ENCODE measurements at places on chromosomes 11 and 22. TPM values are rescaled to one million over a fixed set of nuclear protein-coding genes. Genes with fewer than 3 reads are reported as not detected.
A peak's percentile ranks its signal among the peaks of the same experiment; 100 is the strongest.

The LAYN gene
- total RNA-seq: 10.6 TPM

DNA sequence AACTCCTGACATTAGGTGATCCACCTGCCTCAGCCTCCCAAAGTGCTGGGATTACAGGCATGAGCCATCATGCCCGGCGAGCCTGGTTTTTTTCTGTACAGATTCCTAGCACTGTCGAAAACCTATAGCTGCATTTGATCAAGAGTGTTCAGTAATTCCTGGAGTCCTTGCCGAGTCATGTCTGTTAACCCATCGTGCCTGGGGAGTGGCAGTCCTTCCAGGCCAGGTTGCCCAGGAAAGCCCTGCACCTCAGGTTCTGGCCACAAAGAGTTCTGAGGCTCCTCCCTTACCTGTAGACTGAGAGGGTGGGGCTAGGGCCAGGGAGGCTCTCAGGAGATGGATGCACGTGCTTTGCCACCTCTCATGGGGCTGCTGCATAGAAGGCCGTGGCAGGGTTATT is 17.0 kb downstream of the YDJC start:
- H3K36me3 ChIP-seq: no peaks in the 10 kb centered on the region
- H3K4me3 ChIP-seq: no peak overlapping the region
- H3K27me3 ChIP-seq: no peaks in the 10 kb centered on the region
- H3K4me1 ChIP-seq: no peaks in the 10 kb centered on the region

DNA sequence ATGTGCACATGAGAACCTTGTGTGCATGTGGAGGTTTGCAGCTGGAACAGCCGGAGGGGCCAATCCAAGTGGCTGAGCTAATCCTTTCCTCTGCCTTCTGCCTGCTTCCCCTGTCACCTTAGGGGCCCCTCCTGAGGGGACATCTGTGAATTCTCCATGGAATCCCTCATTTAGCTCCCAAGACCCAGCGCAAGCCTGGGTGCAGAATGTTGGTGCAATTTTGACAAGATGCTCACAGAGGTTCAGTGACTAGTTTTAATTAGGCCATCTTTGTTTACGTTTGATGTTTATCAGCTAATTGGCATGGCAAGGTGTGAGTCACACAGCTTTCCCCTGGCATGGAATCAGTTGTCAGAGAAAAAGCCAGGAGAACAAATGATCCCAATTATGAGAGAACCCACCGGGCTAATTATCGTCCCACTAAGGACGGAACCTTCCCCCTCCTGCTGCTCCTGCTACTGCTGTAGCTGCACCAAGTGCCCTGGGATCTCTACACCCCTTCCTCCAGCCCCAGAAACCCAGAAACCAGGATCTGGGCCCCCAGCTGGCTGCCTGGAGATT is 63.6 kb upstream of the PAX6 start:
- H3K27ac ChIP-seq: no peak overlapping the region
- H3K36me3 ChIP-seq: no peaks in the 10 kb centered on the region
- no peaks in the 10 kb centered on the region for H3K27me3 ChIP-seq
- no peak overlapping the region for H3K4me3 ChIP-seq

- H3K36me3 ChIP-seq: no peaks in the 10 kb centered on the region
- H3K4me1 ChIP-seq: no peaks in the 10 kb centered on the region
- H3K4me3 ChIP-seq: no peak overlapping the region
- no peak for DNase-seq
Observed at GRCh38 chr22:35219012-35219411, 38.3 kb upstream of the HMGXB4 start.

The C11orf97 gene
- total RNA-seq: not detected

DNA sequence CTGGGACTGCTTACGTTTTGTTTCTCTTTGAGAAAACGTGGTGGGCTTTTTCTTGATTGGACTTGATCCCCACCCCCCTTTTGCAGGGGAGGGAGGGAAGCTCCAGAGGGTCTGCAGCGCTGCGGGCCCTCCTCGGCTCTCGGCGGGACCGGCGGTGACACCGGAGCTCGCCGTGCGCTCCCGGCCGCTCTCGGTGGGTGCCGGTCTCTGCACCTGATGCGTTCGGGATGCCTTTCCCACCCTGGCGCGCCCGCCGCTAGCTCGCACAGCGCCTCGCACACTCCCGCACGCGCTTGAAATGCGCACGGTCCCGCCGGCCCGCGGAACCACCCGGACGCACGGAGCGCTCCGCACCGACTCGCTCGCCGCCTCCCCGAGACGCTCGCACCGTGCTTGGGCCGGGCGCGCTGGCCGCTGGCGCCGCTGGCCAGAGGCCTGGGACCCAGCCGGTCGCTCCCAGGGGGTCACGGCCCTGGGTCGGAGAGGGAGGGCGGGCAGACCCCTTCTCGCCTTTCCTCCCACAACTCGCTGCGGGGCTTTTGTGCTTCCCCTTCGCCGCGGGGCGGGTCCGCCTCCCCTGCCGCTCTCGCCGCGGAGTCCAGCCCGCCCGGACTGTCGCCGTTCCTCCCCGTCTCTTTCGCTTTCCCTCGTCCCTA is 1.0 kb downstream of the ZBTB16 start:
- DNase-seq: no peak
- H3K36me3 ChIP-seq: peaks cover 26% of the 10 kb centered on the region
- peaks cover 20% of the 10 kb centered on the region for H3K4me1 ChIP-seq
- H3K27me3 ChIP-seq: no peaks in the 10 kb centered on the region
- peak overlapping the region; percentile 97 for H3K4me3 ChIP-seq

DNA sequence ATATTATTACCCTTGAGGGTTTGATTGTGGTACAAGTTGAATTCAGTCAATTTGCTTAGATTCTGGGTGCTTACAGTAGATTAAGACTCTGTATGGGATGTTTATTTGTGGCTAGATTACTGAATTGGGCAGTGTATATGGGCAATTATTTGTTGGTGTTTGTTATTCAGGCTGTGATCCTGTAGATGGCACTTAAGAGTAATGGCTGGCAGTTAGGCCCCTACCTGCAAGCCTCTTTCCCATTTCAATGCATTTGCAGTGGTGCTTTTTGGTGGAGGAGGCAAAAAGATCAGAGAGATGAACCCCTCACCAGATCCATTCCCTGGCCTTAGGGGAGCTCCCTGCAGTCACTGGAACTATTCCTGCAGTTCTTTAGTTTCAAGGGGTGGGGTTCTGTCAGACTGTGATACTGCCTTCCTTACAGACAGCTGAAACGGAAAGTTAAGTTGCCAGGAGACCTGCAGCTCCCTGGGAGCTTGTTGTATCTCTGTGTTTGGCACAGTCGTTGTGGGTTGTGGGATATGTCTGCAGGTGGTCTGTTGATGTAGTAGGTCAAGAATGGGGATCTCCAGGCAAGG is 199.5 kb downstream of the AASDHPPT start:
- H3K4me3 ChIP-seq: no peak overlapping the region
- no peak for DNase-seq
- H3K36me3 ChIP-seq: no peaks in the 10 kb centered on the region
- no peaks in the 10 kb centered on the region for H3K4me1 ChIP-seq
- H3K27ac ChIP-seq: no peak overlapping the region

The OR51B4 gene
- not detected for total RNA-seq

- DNase-seq: no peak
- no peaks in the 10 kb centered on the region for H3K27me3 ChIP-seq
- H3K4me1 ChIP-seq: peaks cover 78% of the 10 kb centered on the region
- peaks cover 9% of the 10 kb centered on the region for H3K36me3 ChIP-seq
Observed at GRCh38 chr11:114079511-114080065, 20.1 kb downstream of the ZBTB16 start.

DNA sequence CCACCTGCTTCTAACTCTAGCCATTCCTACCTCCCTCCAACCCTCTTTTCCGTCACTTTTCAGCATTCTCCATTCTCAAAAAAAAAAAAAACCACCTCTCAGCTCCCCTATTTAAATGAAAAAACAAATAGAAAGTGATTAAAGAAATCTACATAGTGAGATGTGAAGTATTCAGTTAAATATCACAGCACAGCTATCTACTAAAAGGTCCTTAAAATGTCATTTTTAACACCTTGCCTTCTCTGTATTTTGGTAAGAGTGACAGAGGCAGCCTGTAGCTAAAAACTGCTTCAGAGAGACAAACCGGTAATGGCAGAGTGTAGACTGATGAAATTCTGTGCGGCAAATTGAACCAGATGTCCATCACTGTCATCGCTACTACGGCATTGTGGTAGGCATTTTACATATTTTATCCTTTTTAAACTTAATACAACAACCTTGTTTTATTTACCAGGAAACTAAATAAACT is 346 bp upstream of the ALG9 start:
- no peaks in the 10 kb centered on the region for H3K4me1 ChIP-seq
- no peak for DNase-seq
- H3K27ac ChIP-seq: peak overlapping the region; percentile 84
- H3K36me3 ChIP-seq: no peaks in the 10 kb centered on the region

DNA sequence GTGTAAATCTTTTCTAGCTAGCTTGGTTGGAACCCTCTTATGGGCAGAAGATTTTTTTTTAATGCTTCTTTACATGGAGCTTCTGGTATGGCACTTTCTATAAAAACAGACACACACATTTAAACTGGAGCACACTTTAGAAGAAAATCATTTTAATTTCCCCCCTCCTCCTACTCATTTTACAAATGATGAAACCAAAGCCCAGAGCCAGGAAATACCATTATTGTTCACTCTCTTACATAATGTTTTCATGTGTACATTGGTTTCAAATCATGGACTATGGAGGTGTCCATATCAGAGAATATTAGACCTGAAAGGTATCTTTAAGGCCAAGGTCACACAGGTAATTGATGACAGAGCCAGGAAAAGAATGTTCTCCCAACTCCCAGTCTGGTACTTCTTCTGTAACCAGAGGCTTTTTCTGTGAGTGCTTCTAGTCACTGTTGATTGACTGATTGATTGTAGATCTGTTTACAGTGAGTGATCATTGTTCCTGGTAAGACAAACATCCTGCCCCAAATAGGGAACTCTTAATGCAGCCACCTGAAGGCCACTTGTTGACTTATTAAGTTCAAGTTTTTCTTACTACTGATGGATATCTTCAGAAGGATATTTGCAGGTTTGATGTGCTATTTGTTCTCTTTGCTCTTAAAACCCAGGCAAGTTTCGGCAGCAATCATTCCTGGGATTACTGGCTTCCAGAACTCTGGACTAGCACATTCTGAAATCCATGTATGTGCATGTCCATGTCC is 26.8 kb upstream of the ME3 start:
- peak overlapping the region; percentile 48 for H3K27ac ChIP-seq
- H3K4me1 ChIP-seq: no peaks in the 10 kb centered on the region
- peak; percentile 26 for DNase-seq
- no peaks in the 10 kb centered on the region for H3K27me3 ChIP-seq
- no peaks in the 10 kb centered on the region for H3K36me3 ChIP-seq
- no peak overlapping the region for H3K4me3 ChIP-seq

The CARD16 gene
- 6.7 TPM for total RNA-seq

GRCh38 chr22:24138649-24139420 is 42.5 kb upstream of the SUSD2 start:
- H3K4me1 ChIP-seq: no peaks in the 10 kb centered on the region
- no peak overlapping the region for H3K27ac ChIP-seq
- no peak overlapping the region for H3K4me3 ChIP-seq
- H3K27me3 ChIP-seq: no peaks in the 10 kb centered on the region
- DNase-seq: no peak

DNA sequence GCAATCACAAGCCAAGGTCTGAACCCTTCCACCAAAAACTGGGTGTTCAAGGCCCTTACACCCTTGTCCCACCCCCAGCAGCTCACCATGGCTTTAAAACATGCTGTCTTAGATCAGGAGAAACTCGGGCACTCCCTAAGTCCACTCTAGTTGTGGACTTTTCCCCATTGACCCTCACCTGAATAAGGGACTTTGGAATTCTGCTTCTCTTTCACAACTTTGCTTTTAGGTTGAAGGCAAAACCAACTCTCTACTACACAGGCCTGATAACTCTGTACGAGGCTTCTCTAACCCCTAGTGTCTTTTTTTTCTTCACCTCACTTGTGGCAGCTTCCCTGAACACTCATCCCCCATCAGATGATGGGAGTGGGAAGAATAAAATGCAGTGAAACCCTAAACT is 15.0 kb downstream of the HTR3A start:
- H3K4me3 ChIP-seq: no peak overlapping the region
- H3K27me3 ChIP-seq: no peaks in the 10 kb centered on the region
- no peaks in the 10 kb centered on the region for H3K36me3 ChIP-seq
- no peak for DNase-seq
- H3K4me1 ChIP-seq: no peaks in the 10 kb centered on the region
